CD8-positive, alpha-beta memory T cell (primary cell): ENCODE measurements at places on chromosomes 1 and 21.
A peak's percentile ranks its signal among the peaks of the same experiment; 100 is the strongest.

DNA sequence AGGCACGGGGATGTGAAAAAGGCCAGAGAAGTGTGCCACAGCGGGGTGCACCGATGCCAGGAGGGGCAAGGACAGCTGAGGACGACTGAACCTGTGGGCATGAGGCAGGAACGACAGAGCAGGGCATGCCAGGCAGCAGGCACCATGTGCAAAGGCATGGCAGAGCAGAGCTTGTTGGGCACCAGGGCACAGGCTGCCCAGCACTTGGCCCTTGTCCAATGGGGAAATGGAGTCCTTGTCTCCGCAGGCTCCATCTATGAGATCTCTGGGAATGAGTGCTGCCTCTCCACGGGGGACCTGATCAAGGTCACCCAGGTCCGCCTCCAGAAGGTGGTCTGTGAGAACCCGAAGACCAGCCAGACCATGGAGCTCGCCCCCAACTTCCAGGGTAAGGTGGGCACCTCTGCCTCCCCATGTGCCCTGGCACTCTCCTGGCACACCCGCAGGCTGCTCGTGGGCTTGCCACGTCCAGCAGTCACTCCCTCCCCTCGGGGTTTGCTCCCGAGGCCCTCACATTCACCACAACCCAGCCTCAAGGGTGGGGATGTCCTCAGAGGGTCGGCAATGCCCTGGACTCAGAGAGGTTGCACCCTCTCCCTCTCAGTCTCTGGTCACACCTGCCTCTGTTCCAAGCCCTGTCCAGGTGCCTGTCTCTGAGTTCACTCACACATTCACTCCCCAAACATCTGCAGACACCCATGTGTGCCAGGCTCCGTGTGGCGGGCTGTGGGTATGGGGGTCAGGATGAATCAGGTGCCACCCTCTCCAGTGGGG lies 4.2 kb downstream of the THEMIS2 start:
- no peak for DNase-seq

DNA sequence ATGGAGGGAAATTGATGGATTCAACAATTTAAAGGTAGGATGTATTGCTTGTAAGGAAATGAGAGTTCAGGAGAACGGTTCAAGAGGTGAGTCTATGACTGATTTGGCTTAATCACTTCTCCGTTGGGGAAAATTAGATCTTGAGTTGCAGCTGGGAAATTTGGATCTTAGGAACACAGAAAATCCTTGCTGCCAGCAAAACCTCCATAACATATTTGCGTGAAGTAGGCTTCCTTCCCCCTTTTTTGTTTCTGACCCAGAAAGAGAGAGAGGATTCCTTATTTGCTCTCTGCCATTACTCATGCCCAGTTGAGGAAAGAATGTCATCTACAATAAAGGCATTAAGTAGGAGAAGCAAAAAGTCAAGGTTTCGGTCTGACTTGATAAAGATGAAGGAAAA lies 73.5 kb upstream of the PDC start:
- DNase-seq, result no peak

DNA sequence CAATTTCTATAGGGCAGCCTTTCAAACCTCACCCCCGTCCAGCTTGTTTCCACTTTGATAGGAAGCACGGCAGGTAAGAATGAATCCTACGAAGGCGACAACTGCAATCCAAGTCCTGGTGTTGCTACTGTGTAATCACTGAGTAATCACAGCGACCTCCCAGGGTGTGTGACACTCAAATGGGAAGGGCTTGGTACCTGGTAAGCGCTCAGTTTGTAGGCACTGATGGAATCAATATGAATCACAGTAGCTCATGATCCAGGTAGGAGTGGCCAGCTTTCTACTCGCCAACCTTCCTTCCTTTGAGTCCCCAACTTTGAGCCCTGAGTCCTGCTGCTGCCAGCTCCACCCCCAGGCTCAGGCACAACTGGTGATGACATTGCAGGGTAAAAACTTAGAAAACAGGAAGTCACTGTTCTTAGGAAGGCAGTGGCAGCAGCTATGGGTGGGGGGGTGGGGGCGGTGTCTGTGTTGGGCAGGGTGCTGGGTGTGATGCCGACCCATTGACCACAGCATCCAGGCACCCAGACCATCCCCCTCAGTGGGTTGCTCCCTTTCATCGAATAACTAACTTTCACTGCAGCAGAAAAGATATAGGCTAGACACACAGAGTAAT lies 70.7 kb downstream of the CD247 start:
- DNase-seq, result peak; percentile 52

DNA sequence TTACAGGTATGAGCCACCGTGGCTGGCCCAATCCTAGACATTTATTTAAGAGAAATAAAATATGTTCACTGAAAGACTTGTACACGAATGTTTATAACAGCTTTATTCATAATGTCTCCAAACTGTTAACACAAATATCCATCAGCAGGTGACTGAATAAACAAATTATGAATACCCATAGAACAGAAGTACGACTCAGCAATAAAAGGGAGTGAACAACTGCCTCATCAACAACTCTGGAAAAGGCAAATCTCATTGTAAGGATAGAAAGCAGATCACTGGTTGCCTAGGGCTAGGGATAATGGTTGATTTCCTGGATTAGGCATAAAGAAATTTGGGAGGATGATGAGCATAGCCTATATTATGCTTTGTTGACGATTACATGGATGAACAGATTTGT lies 41.7 kb downstream of the GABPA start:
- DNase-seq, result no peak

DNA sequence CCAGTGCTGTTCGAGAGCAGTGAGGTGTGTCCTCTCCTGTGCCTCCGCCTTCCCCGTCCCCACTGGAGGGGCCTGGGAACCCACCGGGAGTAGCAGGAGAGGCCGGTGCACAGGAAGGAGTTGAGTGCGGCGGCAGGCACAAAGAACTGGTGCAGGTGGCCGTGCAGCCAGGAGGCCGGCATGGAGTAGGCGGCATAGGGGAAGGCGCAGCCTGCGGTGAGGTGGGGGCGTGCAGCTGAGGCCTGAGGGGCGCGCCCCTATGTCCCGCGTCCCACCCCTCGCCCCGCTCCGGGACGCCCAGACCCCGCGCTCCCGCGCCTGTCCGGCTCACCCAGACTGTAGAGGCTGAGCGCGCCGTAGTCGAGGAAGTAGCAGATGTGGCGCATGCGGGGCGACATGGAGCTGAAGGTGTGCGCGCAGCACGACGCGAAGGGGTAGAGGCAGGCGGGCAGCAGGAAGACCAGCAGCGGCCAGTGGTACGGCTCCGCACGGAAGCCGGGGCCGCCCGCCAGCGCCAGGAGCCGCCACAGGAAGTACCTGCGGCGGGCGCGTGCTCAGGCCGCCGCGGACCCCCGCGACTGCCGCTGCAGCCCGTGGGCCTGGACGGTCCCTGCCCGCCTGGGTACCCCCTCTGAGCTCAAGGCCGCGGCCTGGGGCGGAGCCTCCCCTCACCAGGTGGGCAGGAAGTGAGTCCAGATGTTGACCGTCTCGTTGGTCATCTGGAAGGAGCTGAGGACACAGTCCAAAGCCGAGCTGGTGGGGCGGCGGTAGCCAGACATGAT lies 2.2 kb downstream of the PAQR6 start:
- DNase-seq, result peak; percentile 22

DNA sequence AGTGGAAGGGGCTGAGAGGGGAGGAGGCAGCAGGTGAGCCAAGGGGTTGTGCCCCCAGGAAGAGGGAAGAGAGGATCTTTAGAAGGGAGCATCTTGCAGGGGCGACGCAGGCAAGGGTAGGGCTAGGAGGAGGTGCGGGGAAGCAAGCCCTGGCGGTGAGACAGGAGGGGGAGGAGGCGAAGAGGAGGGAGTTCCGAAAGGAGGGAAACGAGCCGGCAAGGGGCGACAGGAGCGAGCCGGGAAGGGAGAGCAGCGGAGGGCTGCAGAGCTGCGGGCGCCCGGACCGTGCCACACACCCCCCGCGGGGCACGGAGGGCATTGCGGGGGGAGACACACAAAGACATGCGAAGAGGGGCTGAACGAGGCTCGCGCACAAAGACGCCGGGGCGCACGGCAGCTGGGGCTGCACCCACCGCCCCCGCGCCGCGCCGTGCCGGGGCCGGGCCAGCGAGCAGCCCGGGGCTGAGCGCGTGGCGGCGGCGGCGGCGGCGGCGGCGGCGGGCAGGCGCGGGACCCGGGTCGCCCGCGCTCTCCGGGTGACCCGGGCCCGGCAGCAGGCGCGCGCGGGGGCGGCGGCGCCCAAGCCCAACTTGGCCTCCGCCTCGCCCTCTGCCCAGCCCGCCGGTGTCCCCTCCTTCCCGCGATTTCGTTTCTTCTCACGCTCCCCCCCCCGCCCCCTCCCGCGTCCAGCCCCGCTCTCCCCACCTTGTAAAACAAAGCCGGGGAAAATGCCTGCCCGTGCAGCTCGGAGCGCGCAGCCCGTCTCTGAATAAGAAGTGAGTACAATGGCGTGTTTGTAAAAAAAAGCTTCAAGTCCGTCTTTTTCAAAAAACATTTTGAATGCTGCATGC lies at the start of gene KCNK2:
Gene KCNK2 (plus strand): TSS at position 206 of the 851 bp plus-strand sequence. CDS start 649 bp downstream, outside the sequence.
- DNase-seq, result no peak

- no peak for DNase-seq
Measured at GRCh38 chr1:116163533-116163932, 52.3 kb downstream of the MAB21L3 start.

- no peak for DNase-seq
Measured at GRCh38 chr1:94118013-94118412, 2.9 kb downstream of the ABCA4 start.

GRCh38 chr1:160256396-160257046 lies 5.8 kb downstream of the DCAF8 start:
- DNase-seq, result no peak

DNA sequence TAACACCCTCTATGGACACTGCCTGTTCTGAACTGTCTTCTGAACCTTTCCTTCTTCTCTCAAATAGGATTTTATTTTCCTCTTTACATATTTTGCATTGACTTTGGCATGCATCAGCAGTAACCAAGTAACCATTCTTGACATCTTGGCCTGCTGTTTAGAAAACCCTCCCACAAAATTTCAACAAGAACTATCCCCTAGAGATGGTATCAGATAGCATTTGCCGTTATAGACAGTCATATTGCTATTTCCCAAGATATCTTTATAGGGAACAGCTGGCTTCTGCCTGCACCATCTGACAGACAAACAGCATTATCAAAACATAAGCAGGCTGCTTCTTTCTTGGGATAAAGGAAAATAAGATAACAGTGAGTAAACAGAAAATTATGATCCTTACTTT lies 54.7 kb downstream of the LHX8 start:
- no peak for DNase-seq

GRCh38 chr1:7784492-7785071 lies 491 bp downstream of the PER3 start:
- no peak for DNase-seq

DNA sequence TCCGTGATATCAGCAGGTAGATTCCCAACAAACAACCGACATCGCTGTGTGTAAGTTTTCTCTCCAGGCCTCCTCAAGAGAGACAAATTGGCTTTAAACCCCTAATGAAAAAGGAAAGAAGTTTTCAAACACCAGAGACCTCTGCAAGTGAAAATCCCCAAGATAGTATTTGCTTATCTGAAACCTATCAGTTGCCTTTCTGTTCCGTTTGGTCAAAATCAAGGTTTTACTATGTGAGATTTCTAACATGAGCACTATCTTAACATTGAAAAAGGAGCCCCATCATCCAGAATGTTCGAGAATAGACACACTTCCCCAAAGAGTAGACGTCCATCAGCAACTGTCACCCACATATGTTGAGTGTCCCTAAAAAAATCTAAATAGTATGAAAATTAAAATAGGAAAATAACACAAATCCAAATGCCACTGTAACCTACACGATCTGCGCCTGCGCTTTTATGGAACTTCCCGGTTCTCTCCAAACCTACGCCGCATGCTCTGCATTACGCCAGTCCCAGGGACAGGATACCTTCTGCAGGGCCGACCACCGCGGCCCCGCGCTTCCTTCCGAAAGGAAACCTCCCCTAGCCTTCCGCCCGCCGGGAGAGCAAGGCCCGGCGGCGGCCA lies 1.4 kb downstream of the SFPQ start:
- DNase-seq, result no peak
